ENCODE measurements at places on chromosomes 7 and 10. TPM values are rescaled to one million over a fixed set of nuclear protein-coding genes. Genes with fewer than 3 reads are reported as not detected.

GRCh38 chr10:91054325-91054724 lies 133.4 kb upstream of the ANKRD1 start:
- DNase-seq = no peak

The INMT gene
- total RNA-seq = 51.8 TPM

GRCh38 chr10:78920011-78920410 lies 148.8 kb upstream of the ZMIZ1 start:
- no peak for DNase-seq

The HOXA7 gene
- total RNA-seq = 12.0 TPM

DNA sequence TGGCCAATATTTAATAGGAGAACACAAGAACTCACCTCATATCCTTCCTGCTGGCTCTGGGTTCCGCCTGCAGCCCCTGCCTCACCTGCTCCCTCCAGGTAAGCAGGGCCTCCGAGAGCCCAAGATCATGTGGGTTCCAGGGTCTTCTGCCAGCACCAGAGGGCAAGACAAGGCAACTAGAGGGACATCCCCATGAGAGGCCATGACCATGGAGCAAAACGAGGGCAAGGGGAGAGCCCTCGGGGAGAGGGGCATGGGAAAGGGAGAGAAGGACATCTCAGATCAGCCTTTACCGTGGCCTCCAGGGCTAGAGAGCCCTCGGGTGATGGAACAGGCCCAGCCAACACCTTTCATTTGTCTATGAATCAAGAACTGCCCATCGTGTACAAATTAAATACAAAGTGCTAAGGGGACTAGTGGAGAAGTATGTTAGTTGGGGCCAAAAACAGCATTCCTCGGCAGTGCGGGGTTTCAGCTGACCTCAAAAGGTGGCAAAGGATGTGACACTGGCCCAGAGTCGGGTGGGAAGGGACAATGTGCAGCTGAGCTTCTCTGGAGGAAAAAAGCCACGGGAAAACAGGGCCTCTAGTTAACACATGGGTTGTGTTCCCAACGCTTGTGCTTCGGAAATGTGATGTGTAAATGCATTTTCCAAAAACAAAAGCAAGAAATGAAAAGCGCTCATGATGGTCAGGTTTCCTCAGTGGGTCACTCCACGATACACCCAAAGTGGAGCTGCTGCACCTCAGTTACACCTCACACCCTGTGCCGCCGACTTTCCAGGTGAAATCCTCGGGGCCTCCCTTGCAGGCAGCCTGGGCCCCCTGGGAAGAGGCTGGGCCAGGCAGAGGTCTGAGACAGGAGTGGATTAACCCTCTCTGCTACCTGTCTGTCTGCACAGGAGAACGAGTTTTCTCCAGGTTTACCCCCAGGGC lies 2.0 kb downstream of the AOC1 start:
- DNase-seq = no peak

The MALRD1 gene
- total RNA-seq = not detected

GRCh38 chr7:84697506-84697905 lies 489.4 kb downstream of the SEMA3D start:
- DNase-seq = no peak

DNA sequence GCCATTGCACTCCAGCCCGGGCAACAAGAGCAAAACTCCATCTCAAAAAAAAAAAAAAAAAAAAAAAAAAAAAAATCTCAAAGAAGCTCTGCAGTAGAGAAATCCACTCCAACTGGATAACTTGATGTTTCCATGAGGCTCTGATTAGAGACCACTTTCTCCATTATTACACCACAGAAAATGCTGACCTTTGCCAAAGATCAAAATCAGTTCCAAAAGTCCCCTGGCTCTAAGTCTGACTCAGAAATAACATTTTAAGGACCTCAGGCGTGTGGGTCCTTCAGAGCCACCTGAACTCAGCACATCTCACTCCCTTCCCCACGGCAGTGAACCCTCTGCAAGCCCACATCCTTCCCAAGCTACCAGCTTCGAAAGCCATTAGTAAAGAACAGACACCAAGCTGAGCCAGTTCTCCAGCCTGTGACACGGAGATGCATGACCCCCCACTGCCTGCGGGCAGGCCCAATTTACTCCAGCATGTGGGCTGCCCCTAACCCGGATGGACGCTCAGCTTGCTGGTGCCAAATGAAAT lies 13.8 kb upstream of the TMEM120A start:
- no peak for DNase-seq

The LBX1 gene
- not detected for total RNA-seq

The FGFBP3 gene
- 6.6 TPM for total RNA-seq

DNA sequence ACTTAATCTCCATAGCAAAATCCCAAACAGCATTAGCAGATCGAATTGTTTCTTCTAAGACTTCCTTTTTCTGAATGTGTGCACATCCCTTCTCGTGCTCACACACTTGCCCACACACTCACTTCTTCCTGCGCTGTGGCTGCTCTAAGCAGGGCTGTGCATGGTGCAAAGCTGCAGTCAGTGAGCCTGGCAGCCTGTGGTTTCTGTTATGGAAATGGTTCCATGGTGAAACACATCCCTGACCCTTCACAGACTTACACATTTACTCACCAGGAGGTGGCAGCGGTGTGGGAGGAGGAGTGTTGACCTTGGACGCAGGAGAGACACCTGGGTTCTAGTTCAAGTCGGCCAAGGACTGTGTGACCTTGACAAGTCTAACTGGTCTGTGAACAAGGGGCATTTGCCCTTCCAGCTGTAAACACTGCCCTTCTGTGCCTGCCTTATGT lies 24.9 kb downstream of the MTURN start:
- DNase-seq = no peak

The CLCN1 gene
- not detected for total RNA-seq
